ENCODE measurements at places on chromosomes 12 and 14.

GRCh38 chr12:105399428-105400081 is 69.1 kb downstream of the C12orf75 start:
- DNase-seq: no peak

DNA sequence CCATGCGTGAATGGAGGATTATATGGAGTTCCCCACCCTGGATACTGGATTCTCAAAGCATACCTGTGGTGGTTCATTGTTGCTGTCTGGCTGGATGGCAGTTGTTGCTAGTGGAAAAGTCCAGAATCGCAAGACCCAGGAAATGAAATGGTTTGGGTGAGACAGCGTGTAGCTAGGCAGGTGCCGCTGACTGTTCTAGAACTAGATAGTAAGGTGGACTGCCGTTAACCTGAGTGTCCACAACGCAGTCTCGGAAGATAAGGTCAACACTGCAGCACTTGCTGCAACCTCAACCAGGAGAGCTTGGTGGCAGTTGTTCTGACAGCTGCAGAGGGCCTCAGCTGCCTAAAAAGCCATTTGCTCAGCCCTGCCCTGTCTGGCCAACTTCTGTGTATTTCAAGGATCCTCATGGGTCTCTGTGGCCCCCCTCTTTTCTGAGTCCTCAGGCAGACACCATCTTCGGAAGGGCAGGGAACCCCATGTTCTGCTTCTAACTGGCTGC is 15.5 kb upstream of the IRF2BPL start:
- no peak for DNase-seq

- no peak for DNase-seq
These were observed 9.1 kb downstream of the GNG2 start for GRCh38 chr14:51869411-51870100.

DNA sequence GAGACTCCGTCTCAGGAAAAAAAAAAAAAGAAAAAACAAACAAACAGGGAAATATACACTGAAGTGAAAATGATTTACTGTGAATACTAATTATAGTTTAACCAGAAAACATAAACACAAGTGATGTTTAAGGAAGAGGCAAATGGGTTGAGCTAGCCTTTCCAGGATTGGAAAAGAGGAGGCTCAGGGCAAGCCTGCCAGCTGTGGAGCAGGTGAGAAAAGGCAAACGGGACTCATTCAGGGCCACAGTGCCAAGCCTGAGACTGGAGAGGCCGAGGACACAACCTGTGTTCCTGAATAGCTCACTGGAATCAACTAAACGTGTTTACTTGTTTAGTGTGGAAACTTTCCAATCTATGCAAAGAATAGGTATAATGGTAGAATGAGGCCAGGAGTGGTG is 35.7 kb upstream of the MAPKAPK5 start:
- no peak for DNase-seq

DNA sequence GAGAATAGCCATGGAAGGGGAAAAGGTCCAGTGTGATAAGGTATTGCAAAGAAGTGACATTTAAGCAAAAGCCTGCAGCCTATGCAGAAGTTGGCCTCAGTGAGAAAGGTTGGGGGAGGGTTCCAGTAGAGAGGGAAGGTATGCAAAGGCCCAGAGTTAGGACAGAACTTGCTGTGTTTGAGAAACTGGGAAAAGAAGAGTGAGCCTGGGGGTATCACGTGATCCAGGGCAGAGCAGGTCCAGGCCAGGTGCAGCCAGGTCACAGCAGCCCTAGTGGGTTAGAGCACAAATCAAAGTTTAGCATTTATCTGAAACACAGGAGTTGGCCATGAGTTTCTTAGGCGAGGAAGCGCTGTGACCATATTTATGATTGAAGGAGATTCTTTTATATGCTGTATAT is 1.6 kb downstream of the SERPINA5 start:
- DNase-seq: no peak

GRCh38 chr14:53019406-53019805 is 68.6 kb upstream of the FERMT2 start:
- no peak for DNase-seq

GRCh38 chr14:85333841-85334240 is 196.1 kb upstream of the FLRT2 start:
- no peak for DNase-seq

DNA sequence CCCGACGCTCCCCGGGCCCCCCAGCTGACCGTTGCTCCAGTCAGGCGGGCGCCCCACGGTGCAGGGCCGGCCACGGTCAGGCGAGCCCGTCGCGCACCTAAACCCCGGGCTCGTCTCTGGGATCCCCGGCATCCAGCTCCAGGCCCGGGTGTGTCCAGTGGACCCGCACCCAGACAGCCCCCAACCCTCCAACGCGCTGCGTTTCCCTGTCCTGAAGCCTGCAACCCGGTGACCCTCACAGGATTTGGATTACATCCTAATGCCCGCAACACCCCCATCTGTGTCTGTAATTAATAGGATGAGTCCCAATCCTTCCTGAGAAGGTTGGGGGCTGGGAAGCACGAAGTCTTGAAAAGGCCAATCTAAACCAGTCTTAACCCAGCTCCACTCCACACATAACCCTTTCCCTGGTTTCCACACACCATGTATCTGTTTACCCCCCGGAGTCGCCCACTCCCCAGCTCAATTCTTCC is 10.4 kb downstream of the CPNE6 start:
- no peak for DNase-seq

- DNase-seq: no peak
These were observed 234.4 kb downstream of the SEC23A start for GRCh38 chr14:38868399-38869290.

GRCh38 chr14:90398841-90399540 is 2.2 kb downstream of the CALM1 start:
- no peak for DNase-seq

- DNase-seq: no peak
These were observed 140.8 kb downstream of the TTC7B start for GRCh38 chr14:90675399-90675798.

GRCh38 chr12:122393817-122394216 is 28.7 kb downstream of the CLIP1 start:
- no peak for DNase-seq

DNA sequence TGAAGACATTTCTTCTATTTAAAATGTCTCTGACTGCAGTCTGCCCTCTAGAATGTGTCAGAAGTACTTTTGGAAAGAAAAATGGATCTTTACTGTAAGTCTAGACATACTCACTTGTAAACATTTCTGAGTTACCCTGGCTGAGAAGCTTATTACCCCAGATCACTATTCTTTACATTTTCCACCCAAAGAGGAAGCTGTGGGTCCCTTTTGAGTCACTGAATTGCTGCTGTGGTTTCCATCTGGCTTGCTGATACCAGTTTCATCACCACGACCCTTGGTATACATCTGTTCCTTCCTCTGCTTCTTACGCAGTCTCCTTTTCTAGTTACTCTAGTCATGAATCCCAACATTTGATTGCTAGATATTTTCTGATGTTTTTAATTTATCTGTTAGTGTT is 20.2 kb upstream of the CLEC4D start:
- DNase-seq: peak; percentile 60

GRCh38 chr12:110995615-110996014 is 75.2 kb upstream of the MYL2 start:
- no peak for DNase-seq

DNA sequence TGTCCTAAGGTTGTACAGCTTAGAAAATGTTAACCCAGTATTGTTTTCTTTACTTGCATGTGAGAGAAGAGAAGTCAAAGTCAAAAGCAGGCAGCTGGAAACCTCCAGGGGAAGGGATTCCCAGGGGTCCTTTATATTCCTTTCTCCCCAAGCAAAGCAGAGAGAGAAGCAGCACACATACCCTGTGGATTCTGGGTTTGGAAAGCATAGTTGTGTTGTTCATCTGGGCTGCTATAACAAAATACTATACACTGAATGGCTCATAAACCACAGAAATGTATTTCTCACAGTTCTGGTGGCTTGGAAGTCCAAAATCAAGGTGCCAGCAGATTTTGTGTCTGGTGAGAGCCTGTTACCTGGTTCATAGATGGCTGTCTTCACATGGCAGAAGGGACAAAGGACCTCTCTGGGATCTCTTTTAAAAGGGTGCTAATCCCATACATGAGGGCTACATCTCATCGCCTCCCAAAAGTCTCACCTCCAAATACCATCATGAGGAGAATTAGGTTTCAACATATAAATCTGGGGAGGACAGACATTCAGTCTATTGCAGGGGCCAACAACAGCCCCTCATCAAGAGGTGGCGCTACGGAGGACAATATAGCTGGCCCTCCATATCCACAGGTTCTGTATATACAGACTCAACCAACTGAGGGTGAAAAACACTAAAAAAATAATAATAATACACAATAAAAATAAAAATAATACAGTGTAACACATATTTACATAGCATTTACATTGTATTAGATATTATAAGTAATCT is 19.3 kb upstream of the PCNX1 start:
- DNase-seq: no peak

GRCh38 chr14:49786315-49786714 is 18.4 kb downstream of the KLHDC2 start:
- no peak for DNase-seq

- no peak for DNase-seq
These were observed 87.7 kb downstream of the CHGA start for GRCh38 chr14:93010522-93011140.

DNA sequence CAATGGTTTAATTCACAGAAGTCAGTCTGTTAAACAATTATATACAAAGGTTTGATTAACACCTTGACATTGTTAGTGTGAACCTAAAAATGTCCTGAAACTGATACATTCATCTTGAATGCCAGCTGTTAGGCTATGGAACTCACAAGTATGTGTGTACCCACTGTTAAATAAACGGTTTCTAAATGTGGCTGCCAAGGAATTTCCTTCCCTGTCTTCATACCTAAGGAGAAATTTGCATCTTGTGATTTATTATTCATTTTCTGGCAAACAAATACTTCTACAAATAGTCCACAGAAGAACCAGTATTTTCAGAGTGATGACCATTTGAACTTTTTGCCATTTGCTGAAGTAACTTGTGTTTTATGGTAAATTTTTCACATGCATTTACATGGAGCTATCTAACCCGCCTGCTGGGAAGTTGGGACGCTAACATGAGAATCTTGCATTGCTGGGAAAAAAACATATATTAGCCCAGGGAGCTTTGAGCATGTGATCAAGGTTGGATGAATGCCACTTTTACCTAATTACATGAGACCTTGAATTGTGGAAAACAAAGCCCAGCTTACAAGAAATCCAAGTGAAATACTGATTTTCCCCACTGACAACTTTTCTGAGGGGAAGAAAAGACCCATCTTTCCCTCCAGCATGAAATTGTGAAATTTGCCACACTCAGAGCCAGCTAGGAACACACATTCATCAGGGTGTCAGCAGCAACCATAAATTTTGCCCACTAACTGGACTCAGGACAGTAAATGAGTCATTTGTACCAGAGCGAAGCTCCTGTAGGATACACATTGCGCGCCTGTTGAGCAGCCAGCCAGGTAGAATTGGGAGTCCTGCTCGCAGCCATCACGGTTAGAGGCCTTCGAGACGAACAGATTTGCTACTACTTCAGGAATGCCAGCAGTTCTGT is 118.0 kb downstream of the KICS2 start:
- DNase-seq: no peak

GRCh38 chr12:89781156-89781555 is 72.5 kb upstream of the ATP2B1 start:
- DNase-seq: no peak

DNA sequence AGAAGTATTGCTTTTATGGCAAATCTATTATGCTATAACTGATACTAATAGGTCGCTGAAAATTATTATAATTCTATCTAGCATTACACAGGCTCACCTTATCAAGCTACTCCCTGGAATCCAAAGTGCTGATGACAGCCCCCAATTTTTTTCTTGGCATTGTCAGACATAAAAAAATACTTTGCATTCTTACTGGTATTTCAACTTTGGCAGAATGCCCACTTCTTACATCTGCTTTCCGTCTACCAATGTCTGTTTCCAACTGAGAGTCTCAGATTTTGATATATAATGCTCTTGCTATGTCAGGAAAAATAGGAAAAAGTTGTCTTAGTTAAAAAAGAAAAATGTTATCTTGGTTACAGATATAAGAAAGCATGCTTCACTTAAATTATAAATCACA is 615.4 kb downstream of the C12orf50 start:
- DNase-seq: no peak

GRCh38 chr14:92866901-92867865 is 55.8 kb upstream of the CHGA start:
- DNase-seq: no peak

DNA sequence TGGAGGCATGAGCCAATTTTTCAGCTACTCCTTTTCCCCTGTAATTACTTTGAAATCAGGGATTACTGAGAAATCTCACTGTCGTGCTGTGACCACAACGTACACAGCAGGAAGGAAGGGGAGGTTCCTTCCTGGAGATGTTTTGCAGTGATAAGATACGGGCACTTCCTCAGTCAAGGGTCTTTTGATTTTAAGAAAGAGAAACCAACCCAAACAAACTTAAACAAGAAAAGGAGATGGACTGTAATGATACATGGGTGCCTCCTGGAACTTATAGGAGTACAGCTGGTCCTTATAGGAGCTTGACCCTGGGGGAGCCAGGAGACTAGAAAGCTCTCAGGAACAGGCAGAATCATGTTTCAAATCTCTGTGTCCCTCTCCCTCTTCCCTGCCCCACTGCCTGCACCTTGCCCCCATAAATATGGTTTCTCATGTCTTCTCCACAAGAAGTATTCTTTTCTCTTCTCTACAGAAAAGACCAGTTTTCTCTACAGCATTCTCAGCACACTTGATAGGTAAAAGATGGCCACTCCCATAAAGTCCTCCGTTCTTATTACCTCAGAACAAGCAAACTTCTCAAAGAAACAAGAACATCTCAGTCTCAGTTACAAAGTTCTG is 281.1 kb upstream of the AMIGO2 start:
- no peak for DNase-seq

GRCh38 chr14:79037593-79037992 is 867.4 kb downstream of the NRXN3 start:
- no peak for DNase-seq
